ENCODE measurements at places on chromosomes 7 and 10. TPM values are rescaled to one million over a fixed set of nuclear protein-coding genes. Genes with fewer than 3 reads are reported as not detected.

The CD36 gene
- total RNA-seq = not detected

DNA sequence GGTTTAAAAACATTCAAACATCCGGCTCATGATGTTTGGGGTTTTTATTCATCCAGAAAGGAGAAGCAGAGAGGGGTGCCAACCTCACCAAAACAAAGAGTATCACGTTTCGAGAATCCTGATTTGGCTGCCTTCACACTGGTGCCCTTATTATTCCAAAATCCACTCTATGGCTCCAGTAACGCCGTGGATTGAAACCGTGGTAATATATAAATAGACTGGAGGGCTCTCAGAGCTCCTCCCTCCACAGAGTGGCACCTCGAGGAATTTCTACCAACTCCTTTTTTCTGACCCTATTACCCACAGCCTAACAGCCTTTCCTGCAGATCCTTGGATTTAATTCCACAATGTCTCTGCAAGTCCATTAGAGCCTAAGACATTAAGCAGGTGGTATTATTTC is 353.6 kb downstream of the CRPPA start:
- DNase-seq = no peak

GRCh38 chr7:2149672-2150444 is 82.9 kb downstream of the MAD1L1 start:
- no peak for DNase-seq

DNA sequence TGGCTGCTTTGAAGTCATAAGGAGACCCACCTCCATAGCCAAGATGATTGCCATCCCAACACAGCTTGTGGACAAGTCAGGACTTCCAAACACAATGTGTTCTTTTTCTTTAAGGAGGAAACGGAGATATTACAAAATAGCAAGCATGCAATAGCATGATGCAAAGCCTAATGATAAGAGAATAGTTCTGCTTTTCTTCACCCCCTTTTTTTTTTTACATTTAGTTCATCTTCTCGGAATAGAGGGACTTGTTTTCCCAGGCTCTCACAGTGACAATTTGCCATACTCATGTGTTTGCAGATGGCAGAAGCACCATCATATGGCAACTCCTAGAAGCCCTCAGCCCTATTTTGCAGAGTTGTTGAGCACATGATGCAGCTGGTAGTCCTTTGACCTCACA is 119.8 kb downstream of the ITGB8 start:
- no peak for DNase-seq

The LAMB4 gene
- total RNA-seq = not detected

GRCh38 chr10:85446827-85447226 is 919.8 kb downstream of the GRID1 start:
- DNase-seq = no peak

GRCh38 chr10:101319241-101319915 is 34.6 kb upstream of the BTRC start:
- DNase-seq = no peak

The ABCB4 gene
- total RNA-seq = not detected

- no peak for DNase-seq
These were observed 11.5 kb downstream of the AKR1E2 start for GRCh38 chr10:4837551-4837950.

DNA sequence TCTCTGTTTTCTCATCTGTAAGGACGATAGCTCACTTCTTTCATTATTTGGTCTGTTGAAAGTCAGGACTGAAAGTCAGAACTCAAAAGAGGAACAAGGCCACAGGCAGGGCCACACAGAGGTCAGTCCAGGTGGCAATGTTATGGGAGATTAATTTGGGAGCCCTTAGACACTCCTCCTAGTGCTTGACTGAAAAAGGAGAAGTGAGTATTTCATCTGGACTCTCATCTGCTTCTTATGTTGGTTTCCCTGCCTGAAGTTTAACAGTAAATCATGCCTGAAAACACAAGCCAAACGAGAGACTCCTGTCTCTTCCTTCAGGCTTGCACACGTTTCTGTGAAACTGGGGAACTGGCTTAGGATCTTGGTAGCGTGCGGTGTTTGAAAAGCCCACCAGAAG is 248.5 kb downstream of the BUB3 start:
- no peak for DNase-seq

The IGFBP3 gene
- total RNA-seq = 0.25 TPM
